ENCODE measurements at places on chromosomes 16 and 17.
A peak's percentile ranks its signal among the peaks of the same experiment; 100 is the strongest.

- no peak for DNase-seq
Observed at GRCh38 chr16:57873218-57873617, 70.9 kb upstream of the KIFC3 start.

GRCh38 chr17:81040791-81041337, 5.9 kb downstream of the BAIAP2 start:
- DNase-seq: no peak

GRCh38 chr17:82098939-82099763, 1.1 kb upstream of the FASN start:
- DNase-seq: no peak

- no peak for DNase-seq
Observed at GRCh38 chr16:23962001-23962400, 126.2 kb downstream of the PRKCB start.

DNA sequence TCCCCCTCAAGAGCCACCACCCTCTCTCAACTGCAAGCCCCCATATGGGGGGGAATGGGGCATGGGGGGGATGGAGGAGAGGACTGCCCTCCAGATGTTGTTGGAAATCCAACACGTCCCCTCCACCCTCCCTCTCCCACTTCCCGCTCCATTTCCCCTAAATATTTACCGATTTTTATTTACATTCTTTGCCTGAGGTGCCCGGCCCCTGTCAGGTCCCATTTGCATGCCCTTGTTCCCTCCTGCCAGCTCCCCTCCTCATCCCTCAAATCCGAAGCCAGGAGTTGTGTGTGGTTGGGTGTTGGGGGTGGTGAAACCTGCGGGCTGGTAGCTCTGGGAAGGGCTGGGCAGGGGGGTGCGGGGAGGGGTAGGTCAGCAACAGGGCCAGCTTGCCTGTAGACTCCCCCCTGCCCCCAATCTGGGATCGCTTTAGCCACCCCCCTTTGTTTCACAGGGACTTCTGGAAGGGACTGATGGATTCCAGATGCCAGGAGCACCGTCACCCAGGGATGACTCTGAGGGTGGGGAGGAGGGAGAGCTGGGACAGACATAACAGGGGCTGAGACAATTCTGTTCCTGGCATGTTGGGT, 39.7 kb upstream of the NGFR start:
- DNase-seq: no peak

DNA sequence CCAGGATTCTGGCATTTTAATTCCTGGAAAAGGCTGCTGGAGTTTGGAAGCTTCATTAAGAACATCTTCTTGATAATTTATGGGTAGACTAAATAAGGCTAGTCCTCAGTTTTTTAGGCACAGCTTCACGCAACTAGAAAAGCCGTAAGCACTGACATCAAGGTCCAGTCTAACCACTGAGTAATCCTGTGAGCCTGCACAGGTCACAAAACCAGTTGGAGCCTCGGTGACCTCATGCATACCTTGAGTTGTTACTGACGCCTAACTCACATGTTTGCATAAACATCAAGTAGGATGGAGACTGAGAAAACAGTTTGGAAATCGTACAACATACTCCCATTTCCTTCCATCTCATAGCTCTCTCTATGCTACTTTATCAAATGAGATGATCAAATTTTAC, 63.8 kb upstream of the RCVRN start:
- DNase-seq: no peak

- no peak for DNase-seq
Observed at GRCh38 chr17:17225901-17226300, 11.1 kb downstream of the FLCN start.

- DNase-seq: peak; percentile 16
Observed at GRCh38 chr16:31874366-31875111, 932 bp downstream of the ZNF267 start.

Data from CD8-positive, alpha-beta memory T cell (primary cell).